Mucosa of gallbladder (tissue), 1 donor: ENCODE measurements at places on chromosomes 16 and 17.

GRCh38 chr17:28199728-28200127 is 119.3 kb upstream of the TMEM97 start:
- DNase-seq, result no peak

- DNase-seq, result no peak
Observed at GRCh38 chr17:19271780-19272357, 34.7 kb downstream of the EPN2 start.

DNA sequence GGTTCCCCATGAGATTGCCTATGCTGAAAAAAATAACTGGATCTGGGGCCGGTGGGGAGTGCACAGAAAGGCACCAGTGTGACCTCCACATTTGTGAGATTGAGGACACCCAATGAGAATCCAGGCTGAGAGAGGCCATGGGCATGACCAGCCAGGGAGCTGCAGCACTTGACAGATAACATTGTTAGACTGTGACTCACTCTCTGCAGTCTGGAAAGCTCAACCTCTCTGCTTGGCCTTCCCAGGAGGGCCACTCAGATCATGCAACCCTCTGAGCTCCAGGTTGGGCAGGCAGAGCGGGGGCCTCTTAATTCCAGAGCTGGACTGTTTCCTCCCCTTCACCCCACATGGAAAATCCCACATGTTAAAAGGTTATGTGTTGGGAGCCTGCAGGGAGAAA is 30.1 kb downstream of the FZD2 start:
- DNase-seq, result peak; percentile 63

DNA sequence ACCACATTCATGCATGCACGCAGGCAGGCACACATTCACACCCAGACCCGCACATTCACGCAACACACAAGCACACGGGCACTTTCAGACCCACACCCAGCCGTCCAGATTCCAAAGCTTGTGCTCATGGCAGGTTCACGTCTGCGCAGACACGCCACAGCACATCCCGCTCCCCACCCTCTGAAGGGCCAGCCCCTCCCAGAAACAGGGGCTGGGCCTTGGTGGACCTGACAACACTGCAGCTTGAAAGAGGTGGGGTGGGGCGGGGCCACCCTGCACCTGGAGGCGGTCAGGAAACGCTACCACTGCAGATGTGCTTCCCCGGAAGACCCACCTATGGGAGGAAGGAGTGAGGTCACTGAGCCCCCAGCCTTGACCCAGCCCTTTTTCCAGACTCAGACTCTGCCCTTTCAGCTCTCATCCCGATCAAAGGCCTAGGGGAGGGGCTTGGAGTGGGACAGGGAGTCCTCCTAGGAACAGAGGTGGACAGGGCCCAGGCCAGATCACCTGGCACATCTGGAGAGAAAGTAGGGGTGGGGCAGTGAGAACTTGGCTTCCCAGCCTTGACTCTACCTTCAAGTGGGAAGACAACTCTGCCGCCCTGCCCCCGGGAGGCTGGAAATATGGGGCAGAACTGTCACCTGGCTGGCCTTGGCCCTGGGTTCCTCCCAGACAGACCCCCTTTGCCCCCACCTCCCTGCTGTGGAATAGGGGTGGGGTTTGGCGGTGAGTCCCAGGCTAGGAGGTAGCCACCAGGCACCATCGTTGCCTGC is 11.0 kb downstream of the P3H4 start:
- DNase-seq, result peak; percentile 65

- DNase-seq, result no peak
Observed at GRCh38 chr17:80996422-80997305, 5.0 kb downstream of the CHMP6 start.

DNA sequence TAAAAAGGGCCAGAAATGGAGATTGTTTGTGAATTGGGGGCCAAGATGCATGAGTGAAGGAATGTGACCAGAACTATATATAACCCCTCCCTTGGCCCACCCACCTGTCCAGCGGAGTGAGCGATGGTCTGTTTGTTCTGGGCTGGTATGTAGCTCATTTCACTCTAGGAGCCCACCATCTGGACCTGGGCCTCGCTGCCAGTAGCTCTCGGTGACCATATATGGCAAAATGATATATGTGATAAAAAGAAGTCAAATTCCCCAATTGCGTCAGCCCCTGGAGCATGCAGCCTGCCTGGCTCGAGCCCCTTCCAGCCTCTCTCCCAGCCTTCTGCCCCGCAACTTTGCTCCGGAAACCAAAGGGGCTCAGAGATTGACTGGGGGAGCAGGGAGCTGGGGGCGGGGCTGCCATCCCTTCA is 47.3 kb downstream of the CCDC42 start:
- DNase-seq, result peak; percentile 27
